ENCODE measurements at places on chromosomes 16 and 17. TPM values are rescaled to one million over a fixed set of nuclear protein-coding genes. Genes with fewer than 3 reads are reported as not detected.

GRCh38 chr16:58201163-58201562, 3.3 kb upstream of the CSNK2A2 start:
- peaks cover 12% of the 10 kb centered on the region for H3K27me3 ChIP-seq
- H3K4me1 ChIP-seq: peaks cover 14% of the 10 kb centered on the region
- H3K4me3 ChIP-seq: no peak overlapping the region
- no peak for DNase-seq
- H3K27ac ChIP-seq: no peak overlapping the region

DNA sequence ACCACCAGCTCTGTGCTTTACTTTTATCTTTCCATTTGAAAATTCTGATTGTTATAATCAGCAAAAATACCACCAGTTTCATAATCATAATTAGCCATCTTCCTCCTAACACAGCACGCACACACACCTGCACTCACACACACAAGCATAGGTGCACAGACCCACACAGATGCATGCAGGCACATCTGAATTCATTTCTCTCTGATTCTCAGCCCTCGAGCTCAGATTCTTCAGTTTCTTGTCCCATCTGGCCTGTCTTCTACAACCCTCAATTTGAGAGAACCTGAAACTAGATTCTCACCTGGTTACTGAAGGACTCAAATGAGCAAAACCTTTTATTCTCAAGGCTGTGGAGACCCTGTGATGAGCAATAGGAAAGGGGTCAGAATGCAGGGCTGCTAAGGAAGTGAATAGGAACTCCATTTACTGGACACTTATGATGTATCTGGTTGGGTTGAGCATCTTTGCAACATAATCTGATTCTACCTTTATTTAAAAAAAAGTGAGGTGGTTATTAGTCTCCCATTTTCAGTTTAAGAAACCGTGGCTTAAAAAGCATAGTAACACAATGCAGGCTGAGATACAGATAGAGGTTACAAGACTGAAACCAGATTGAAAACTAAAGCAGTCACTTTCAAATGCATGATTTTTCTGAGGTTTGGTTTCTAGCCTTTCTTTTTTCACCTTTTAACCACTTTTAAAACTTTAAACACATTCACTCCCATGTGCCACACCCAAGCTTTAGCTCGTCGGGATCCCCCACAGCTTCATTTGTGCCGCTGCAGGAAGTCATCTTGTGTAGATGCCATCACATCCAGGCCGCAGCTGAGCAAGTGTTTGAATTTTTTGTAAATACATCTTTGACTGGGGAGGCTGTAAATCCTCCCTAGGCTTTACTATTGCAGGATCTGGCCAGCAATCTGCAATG, 9.4 kb downstream of the KRT33A start:
- H3K36me3 ChIP-seq: no peaks in the 10 kb centered on the region
- H3K27me3 ChIP-seq: no peaks in the 10 kb centered on the region
- DNase-seq: no peak
- no peak overlapping the region for H3K4me3 ChIP-seq
- peaks cover 4% of the 10 kb centered on the region for H3K4me1 ChIP-seq
- H3K27ac ChIP-seq: no peak overlapping the region

DNA sequence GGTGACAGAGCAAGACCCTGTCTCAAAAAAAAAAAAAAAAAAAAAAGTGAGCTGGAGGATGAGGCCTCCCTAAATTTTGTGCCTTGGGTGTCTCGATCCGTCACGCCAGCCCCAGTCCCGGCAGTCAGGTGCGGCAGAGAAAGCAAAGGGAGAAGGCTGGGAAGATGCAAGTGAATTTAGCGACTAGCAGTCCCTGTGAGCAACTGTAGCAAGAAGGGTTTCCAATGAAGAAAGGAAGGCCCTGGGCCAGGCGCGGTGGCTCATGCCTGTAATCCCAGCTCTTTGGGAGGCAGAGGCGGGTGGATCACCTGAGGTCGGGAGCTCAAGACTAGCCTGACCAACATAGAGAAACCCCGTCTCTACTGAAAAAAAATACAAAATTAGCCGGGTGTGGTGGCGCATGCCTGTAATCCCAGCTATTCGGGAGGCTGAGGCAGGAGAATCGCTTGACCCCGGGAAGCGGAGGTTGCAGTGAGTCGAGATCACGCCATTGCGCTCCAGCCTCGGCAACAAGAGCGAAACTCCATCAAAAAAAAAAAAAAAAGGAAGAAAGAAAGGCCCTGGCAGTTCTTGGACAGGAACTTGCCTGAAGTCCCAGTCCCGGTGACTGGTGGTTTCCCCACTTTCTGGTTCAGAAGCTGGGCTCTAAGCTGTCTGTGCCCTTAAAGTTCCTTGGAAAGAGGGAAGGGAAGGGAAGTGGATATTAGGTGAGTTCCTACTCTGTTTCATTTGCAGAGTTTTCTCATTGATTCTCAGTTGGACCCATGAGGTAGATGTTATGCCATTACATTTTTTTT, 1.8 kb upstream of the QPRT start:
- H3K4me1 ChIP-seq: peaks cover 24% of the 10 kb centered on the region
- H3K27me3 ChIP-seq: no peaks in the 10 kb centered on the region
- H3K27ac ChIP-seq: peak overlapping the region; percentile 65
- DNase-seq: no peak
- no peak overlapping the region for H3K4me3 ChIP-seq

Gene TOM1L2
- total RNA-seq: 6.6 TPM

DNA sequence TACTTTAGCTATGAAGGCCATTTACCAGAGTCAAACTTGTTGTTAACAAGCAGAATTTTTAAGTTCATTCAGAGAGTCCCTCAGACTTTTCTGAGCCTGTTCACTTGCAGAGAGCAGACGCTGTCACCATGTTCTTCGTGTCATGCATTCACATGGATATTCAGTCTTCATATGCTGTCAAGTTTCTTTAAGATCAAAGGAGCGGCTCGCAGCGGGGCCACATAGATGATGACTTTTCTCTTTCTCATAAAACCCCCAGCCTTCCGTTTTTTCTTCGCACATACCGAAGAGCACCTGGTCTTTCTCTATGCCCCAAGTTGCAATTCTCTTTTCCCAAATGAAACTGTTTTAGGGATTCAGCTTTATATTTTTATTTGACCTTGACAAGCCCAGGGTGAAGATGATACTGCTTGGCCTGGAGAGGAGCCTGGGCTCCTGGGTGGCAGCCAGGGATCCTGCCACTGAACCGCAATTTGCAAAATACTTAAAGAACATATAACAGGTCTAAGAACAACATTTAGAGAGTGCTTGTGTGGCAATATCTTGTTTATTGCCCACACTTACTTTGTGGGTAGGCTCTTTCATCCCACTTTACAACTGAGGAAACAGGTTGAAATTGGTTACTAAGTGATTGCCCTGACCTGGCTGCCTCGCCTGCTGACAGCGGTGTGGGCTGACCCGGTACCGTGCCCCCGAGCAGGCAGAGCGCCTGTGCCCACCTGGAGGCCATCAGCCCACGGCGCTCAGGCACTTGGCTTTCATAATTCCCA, 22.9 kb downstream of the SEC14L1 start:
- no peak overlapping the region for H3K27ac ChIP-seq
- no peak for DNase-seq
- H3K4me3 ChIP-seq: no peak overlapping the region
- no peaks in the 10 kb centered on the region for H3K27me3 ChIP-seq
- H3K36me3 ChIP-seq: peaks cover 2% of the 10 kb centered on the region
- H3K4me1 ChIP-seq: peaks cover 3% of the 10 kb centered on the region

All from thymus (tissue), 14 donors.